Stimulated activated CD4-positive, alpha-beta T cell treated with anti-CD3 and anti-CD28 coated beads, Interleukin-12 subunit alpha, Interleukin-12 subunit beta, amount 100 ng/mL, for 48 hours (primary cell): ENCODE measurements at places on chromosomes 1 and 21.

- DNase-seq: no peak
Measured at GRCh38 chr1:196701144-196701543, 49.3 kb downstream of the CFH start.

- no peak for DNase-seq
Measured at GRCh38 chr1:12549460-12550349, 68.3 kb downstream of the DHRS3 start.

DNA sequence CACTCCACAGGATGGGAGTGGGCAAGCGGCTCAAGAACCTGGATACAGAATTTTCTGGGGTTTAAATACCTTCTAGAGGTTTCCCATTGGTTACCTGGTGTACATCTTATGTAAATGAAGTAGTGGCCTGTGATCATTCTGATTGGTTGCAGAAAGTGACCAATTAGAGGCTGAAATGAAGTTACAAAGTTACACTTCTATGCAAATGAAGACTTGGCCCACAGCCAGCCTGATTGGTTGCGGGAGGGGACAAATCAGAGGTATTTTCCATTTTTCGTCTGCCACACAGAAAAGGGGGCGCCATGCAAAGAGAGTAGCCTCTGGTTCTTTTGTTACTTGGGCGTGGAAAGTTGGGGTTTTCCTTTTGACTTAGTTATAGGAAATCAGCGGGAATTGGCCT lies 8.9 kb downstream of the KCNAB2 start:
- no peak for DNase-seq

- no peak for DNase-seq
Measured at GRCh38 chr1:19850214-19850613, 32.0 kb upstream of the OTUD3 start.

GRCh38 chr1:66752000-66752592 lies at the start of gene DYNLT5:
DYNLT5 (plus strand) TSS chr1:66752459; CDS start chr1:66754659, 2,200 bp downstream.
- DNase-seq: no peak

GRCh38 chr1:36910886-36911540 lies 123.3 kb downstream of the GRIK3 start:
- DNase-seq: no peak

DNA sequence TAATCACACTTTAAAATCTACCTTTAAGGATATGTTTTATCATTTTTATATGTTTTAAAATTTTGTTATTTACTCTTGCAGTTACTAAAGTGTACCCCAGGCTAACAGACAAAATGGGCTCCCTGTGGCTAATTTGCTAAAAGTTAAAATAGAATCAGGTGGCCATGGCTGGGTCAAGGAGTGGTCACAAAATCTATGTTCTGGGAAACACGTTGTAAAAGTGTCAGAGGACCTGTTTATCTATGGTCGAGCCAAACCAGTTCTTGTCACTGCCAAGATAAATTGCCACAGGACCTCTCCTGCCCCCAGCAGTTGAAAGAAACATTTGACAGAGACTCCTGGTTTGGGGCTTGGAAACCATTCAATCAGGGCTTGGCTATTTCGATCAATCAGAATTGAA lies 21.2 kb upstream of the TTLL7 start:
- DNase-seq: no peak

GRCh38 chr1:171017426-171017825 lies 73.3 kb upstream of the FMO3 start:
- DNase-seq: no peak

GRCh38 chr1:1775327-1776226 lies 2.7 kb downstream of the NADK start:
- no peak for DNase-seq

DNA sequence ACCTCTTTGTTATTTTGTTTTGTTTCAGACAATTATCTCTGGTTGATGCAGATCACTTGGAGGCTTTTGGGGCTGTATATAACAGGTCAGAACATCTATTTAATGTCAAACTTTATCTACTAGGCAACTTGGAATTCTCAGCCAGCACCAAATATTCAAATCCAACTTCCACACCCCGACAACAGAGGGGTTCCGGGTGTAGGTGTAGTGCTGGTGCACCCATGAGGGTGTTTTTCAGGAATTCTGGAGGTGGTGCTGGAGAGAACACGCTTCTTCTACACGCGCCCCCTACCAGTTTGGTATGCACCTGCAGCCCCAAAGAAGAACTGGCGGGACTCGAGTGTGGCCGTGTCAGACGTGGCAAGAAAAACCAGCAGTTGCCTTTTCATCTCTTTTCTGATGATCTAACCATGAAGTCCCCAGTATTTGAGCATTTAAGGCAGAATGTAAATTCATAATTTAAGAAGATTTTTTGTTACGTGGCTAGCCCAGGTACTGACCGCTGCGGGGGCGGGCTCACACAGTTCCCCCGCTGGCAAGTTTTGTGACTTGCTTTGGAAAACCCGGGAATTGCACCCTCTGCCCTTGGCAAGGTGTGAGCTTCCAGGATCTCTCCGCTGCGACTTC lies 462 bp upstream of the TLCD4 start:
- DNase-seq: peak; percentile 28

- DNase-seq: no peak
Measured at GRCh38 chr1:202291961-202292712, 49.6 kb downstream of the UBE2T start.

DNA sequence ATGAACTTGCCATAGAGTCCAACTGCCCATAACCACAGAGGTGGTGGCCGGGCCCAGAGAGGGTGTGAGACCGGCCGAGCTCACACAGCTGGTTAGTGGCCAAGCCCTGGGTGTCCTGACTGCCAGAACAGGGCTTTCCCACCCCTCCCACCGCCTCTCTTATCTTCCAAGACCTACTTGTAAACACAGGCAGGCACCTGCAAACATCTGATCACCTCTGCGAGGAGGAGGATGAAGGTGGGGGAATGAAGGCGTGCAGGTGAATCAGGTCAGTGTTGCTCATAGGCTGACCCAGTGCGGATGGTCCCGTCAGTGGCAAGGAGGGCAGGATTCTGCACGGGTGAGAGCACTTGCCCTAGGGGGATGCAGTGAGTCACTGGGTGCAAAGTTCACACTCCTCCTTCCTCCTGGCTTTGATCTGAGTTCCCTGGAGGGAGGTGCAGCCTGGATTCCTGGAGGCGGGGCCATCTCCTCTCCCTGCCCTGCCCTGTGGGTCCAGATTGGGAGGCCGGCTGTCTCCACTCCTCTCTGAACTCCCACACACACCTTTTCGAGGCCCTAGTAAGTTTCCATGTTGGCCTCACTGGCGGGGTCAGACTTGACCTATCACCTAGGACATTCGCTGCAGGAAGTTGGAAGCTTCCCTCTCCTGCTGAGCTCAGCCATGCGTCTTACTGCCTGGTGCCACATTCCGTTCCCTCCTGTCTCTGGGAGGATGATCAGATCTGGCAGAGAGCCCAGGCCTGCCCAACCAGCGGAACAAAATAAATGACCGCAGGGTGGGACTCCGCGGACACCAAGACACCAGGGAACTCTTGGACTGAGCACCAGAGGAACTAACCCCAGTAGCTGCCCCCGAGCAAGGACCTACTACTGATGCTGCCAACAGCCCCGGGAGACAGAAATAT lies 7.3 kb downstream of the UQCRHL start:
- DNase-seq: no peak

GRCh38 chr1:63630238-63630637 lies 37.0 kb downstream of the PGM1 start:
- DNase-seq: no peak

- DNase-seq: no peak
Measured at GRCh38 chr1:169289016-169289415, 78.6 kb downstream of the NME7 start.
